Type B pancreatic cell (in vitro differentiated cells): ENCODE measurements at places on chromosomes 6 and 20.

GRCh38 chr20:22719167-22719591, 134.8 kb upstream of the FOXA2 start:
- no peak overlapping the region for H3K27ac ChIP-seq
- H3K36me3 ChIP-seq: no peaks in the 10 kb centered on the region
- peaks cover 5% of the 10 kb centered on the region for H3K4me1 ChIP-seq
- no peak for DNase-seq
- no peaks in the 10 kb centered on the region for H3K27me3 ChIP-seq
- no peak overlapping the region for H3K4me3 ChIP-seq

- no peaks in the 10 kb centered on the region for H3K36me3 ChIP-seq
- H3K4me1 ChIP-seq: peaks cover 2% of the 10 kb centered on the region
- H3K4me3 ChIP-seq: no peak overlapping the region
Measured at GRCh38 chr6:117503211-117503610, 20.7 kb downstream of the DCBLD1 start.

DNA sequence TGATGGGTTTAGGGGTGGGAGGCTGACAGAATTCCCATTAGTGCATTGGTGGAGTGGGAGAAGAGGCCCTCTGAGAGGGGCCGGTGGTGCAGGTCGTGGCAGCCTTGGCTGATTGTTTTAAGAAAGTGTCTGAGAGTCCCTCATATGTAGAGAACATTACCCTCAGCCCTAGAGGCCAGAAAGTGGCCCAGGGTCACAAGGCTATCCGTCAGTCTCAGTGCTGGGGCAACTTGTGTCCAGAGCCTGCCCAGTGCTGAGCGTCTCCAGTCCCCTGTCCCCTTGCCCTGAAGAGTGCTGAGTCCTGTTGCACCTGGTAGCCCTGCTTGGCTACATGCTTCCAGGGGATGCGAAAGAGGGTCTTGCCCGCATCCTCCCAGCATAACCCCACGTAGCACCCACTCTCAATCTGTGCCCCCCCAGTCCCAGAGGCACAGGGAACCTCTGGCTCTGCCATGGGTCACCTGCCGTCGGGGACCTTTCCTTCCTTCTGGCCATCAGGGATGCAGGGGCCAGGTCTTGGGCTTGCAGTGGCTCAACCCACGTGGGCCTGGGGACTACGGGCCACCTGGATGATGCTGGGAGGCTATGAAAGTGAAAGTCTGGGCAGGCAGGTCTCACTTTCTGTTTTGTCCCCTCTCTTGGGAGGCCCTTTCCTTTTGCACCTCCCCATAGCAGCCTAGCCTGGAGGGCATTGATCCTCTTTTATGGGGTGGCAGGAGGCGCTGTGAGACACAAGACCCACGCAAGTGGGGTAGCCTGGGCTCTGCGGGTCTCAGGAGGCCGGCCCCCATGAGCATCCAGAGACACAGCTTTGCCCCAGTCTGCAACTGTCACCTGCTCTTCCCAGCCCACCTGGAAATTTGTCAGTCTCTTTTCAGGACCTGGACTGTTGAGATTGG, 12.2 kb downstream of the DUSP15 start:
- H3K27me3 ChIP-seq: peaks cover 43% of the 10 kb centered on the region
- no peak overlapping the region for H3K4me3 ChIP-seq
- H3K4me1 ChIP-seq: peaks cover 15% of the 10 kb centered on the region
- no peak overlapping the region for H3K27ac ChIP-seq

GRCh38 chr20:16194617-16195360, 378.5 kb downstream of the KIF16B start:
- no peak overlapping the region for H3K4me3 ChIP-seq
- H3K4me1 ChIP-seq: no peaks in the 10 kb centered on the region
- H3K27me3 ChIP-seq: no peaks in the 10 kb centered on the region
- H3K36me3 ChIP-seq: no peaks in the 10 kb centered on the region

DNA sequence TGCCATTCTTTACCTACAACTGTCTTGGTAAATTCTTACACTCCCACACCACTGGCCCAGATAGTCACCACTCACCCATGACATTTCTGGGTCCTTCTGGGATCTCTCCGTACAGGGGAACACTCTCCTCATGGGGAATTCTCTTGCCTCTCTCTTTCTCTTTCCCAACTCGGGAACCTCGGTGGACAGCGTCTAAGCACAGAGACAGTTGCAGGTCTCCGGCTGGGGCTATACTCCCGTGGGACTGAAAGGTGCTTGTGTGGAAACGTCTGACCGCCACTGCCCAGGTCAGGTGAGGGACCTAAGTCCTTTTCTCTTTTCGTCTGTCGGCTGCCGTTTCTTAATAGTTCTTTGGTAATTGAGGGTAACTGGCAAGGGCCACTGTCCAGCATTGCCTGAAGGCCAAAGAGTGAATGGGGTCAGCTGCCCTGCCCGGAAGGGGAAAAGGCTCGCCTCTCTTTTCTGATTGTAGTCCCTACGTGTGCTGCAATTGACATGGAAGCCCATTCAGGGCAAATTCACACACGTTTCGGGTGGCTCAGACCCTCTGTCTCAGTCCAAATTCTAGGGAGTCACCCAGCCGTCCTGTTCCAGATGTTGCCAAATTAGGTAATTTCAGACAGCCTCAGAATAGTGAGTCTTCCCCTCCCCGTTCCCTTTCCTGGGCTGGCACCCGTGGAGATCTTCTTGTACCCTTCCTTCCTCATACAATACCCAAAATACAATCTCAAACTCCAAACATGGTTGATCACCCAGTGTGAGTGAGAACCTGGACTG, 31.2 kb upstream of the RIPK1 start:
- peaks cover 11% of the 10 kb centered on the region for H3K4me1 ChIP-seq
- no peak overlapping the region for H3K4me3 ChIP-seq
- H3K27me3 ChIP-seq: peaks cover 8% of the 10 kb centered on the region
- H3K27ac ChIP-seq: no peak overlapping the region

- no peaks in the 10 kb centered on the region for H3K36me3 ChIP-seq
- H3K27ac ChIP-seq: peak overlapping the region; percentile 77
- no peaks in the 10 kb centered on the region for H3K4me1 ChIP-seq
- H3K27me3 ChIP-seq: peaks cover 35% of the 10 kb centered on the region
Measured at GRCh38 chr20:44393608-44394451, 38.3 kb downstream of the HNF4A start.

- peak within 1 kb of the TSS; percentile 93 for H3K27ac ChIP-seq
- peak; percentile 96 for DNase-seq
- no peaks in the 10 kb centered on the region for H3K27me3 ChIP-seq
- H3K36me3 ChIP-seq: peaks cover 4% of the 10 kb centered on the region
Measured at GRCh38 chr6:44127186-44128019, at the start of the genes MRPL14 and TMEM63B. MRPL14 (minus strand) TSS chr6:44127452; CDS start chr6:44116611, 10,841 bp downstream. TMEM63B (plus strand) TSS chr6:44127554; CDS start chr6:44134585, 7,031 bp downstream.

DNA sequence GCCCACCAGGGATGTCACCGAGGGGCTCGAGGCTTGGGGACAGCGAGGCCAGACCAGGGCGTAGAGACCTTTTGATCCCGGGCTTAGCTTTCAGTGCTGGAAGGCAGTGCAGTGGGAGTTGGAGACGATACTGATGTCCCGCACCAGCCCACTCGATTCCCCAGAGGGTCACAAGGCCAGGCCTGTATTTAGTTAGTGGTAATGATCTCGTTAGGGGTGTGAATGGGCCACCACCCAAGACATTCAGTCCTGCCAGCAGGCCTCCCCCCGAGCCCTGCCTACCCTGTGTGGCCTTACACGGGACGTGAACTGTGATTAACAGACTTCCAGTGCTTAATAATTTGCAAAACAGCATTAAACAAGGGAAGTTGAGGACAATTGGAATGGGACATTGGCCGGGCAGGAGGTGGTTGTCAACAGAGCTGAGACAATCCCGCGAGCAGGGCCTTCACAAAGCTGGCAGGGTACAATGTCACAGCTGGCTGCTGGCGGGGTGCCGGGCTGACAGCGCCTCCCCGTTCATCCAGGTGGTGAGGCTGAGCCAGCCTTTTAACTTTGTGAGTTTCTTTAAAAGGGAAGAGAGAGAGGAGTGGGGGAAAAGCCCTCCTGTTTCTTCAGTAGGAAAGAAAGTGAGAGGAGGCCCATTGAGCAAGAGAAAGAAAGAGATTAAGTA, 175.3 kb upstream of the RALGAPA2 start:
- H3K4me3 ChIP-seq: no peak overlapping the region
- H3K4me1 ChIP-seq: peaks cover 5% of the 10 kb centered on the region
- no peaks in the 10 kb centered on the region for H3K36me3 ChIP-seq
- H3K27ac ChIP-seq: no peak overlapping the region

- H3K27ac ChIP-seq: no peak overlapping the region
- no peaks in the 10 kb centered on the region for H3K27me3 ChIP-seq
- H3K36me3 ChIP-seq: no peaks in the 10 kb centered on the region
- no peak for DNase-seq
Measured at GRCh38 chr6:3617192-3617631, 134.3 kb downstream of the PXDC1 start.

DNA sequence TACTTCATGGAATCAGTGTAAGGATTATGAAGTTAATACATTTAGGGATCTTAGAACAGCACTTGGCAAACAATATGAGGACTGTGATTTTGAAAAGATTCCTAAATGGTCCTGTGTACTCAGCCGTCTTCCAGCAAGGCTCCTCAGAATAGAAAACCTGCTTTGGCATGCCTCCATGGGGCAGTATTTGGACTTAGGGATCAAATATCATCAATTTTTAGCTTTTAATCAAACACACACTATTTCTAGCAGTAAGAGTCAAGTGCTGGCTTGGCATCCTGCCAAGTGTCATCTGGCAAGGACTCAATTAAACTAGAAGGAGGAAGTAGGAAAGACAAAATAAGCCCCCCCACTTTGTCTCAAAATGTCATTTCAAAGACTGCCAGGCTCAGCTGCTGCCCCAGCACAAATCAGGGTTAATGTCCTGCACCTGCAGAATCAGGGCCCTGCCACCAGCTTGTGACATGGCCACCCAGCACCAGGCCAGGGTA, 40.8 kb downstream of the IYD start:
- H3K36me3 ChIP-seq: no peaks in the 10 kb centered on the region
- no peak overlapping the region for H3K27ac ChIP-seq
- peaks cover 34% of the 10 kb centered on the region for H3K4me1 ChIP-seq
- no peak for DNase-seq

DNA sequence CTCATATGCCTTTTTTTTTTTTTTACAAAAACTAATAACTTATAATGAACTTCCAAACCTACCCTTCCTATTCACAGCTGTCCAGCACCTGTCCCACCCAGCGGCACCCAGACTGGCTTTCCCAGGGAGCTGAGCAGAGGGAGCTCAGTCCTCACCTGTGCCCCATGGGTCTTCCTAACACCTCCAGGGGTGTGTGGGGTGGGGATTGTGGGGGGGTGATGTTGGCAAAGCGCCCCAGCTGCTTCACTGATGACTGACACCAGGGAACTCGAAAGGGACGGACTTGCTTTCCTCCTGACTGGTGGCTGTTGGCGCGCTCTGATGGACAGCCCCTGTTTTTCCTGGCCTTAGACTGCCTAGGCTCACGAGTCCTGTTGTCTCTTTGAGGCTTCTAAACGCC, 14.2 kb upstream of the SYNJ2 start:
- no peak for DNase-seq
- no peak overlapping the region for H3K27ac ChIP-seq
- no peak overlapping the region for H3K4me3 ChIP-seq
- no peaks in the 10 kb centered on the region for H3K27me3 ChIP-seq
- H3K4me1 ChIP-seq: peaks cover 22% of the 10 kb centered on the region

DNA sequence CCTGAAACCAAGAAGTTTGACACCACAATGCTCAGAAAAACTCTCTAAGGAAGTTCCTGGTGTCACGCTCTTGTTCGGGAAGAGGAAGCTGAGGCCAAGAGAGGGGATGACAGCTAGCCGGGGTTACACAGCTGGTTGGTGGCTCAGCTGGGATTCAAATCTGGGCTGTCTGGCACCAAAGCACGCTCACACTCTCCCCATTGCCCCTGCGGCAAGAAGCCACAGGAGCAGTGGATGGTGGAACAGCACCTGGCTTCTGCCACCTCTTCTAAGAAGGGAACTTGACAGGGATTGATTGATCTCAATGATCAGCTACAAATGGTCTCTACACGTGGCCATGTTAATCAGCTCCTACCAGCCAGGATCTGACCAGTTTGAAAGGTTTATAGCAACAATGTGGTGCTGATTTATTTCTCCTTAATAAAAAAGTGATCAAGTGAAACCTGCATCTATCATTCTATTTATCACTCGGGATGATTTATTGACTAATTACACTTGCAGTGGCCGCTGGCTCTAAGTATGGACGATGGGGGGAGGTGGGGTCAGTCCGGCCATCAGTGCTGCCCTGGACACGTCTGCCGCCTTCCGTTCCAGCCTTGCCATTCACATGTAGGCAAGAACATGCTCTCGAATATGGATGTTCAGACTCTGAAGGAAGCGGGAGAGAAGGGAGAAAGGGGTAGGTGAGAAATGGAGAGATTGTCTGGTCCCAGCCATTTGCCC, 71.9 kb upstream of the TOP1 start:
- no peak overlapping the region for H3K27ac ChIP-seq
- DNase-seq: peak; percentile 22
- H3K4me1 ChIP-seq: peaks cover 6% of the 10 kb centered on the region
- H3K27me3 ChIP-seq: peaks cover 19% of the 10 kb centered on the region

GRCh38 chr20:46308258-46309157, at the start of gene CDH22:
CDH22 (minus strand) TSS chr20:46308498; CDS start chr20:46251294, 57,204 bp downstream.
- H3K36me3 ChIP-seq: peaks cover 3% of the 10 kb centered on the region
- peaks cover 89% of the 10 kb centered on the region for H3K27me3 ChIP-seq
- H3K27ac ChIP-seq: no peak within 1 kb of the TSS
- no peak for DNase-seq
- peaks cover 4% of the 10 kb centered on the region for H3K4me1 ChIP-seq

GRCh38 chr6:72589096-72589495, 32.8 kb upstream of the KCNQ5 start:
- no peak overlapping the region for H3K4me3 ChIP-seq
- no peak for DNase-seq
- H3K4me1 ChIP-seq: no peaks in the 10 kb centered on the region
- no peak overlapping the region for H3K27ac ChIP-seq

GRCh38 chr6:12386816-12387215, 96.7 kb downstream of the EDN1 start:
- DNase-seq: no peak
- H3K4me3 ChIP-seq: no peak overlapping the region
- H3K36me3 ChIP-seq: no peaks in the 10 kb centered on the region
- no peak overlapping the region for H3K27ac ChIP-seq
- H3K4me1 ChIP-seq: peaks cover 5% of the 10 kb centered on the region
- no peaks in the 10 kb centered on the region for H3K27me3 ChIP-seq
